ENCODE measurements at places on chromosomes 6 and 20.

DNA sequence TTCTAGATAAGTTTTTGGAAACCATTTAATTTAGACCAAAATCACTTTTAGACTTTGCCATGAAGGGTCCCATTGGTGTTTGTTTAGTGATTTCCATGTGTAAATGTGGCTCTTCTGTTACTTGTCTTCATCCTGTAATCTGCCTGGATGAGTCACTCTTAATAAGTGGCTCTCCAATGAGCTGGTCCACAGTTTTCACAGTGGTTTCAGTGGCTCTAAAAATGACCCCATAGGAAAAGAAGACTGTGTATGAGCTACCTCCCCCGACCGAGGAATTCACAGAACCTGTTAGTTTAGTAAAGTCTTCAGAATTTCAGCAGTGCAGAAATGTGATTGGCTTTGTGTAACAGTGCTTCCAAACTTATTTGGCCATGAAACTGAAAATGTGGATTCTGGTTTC is 492.0 kb upstream of the MARCKS start:
- DNase-seq = no peak

DNA sequence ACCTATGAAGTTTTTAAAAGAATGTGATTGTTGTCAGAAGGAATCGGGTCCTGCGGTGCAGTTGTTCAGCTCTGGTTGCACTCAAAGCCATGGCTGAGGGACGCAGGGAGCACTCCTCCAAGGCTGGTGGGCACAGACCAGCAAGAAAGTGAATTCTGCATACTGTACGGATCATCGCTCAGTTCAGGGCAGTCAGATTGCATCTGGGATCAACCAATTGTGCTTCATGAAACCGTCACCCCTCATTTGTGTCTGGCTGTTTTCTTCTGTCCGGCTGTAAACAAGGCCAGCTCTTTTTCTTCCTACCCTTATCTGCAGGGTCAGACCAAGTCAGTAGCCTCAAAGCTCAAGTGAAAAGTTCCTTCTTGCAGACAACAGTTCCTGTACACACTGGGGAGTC is 478.3 kb downstream of the TFAP2A start:
- DNase-seq = no peak

DNA sequence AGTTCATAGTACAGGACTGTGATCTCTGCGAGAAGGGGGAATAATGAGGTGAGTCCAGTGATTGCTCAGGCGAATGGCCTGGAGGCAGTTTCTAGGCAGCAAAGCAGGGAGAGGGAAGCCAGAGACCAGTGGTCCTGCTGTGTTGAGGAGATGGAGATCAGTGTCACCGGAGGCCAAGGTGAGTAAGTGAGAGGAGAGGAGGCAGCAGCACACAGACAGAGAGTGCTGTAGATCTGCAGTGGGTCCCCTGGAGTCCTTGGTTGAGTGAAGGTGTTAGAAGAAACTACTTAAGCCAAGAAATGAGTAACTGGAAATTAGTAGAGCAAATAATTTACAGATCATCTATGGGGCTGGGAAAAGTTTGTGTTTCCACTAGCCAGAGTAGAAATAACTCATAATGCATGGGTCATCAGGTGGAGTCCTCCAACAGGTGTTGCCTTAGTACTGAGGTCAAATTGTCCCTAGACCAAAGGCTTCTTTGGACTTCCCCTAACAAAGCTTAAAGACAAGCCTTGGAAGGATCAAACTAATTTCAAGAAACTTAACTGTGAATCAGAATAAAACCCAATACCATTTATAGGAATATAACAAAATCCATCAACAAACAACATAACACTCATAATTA is 13.6 kb downstream of the HEBP2 start:
- no peak for DNase-seq

DNA sequence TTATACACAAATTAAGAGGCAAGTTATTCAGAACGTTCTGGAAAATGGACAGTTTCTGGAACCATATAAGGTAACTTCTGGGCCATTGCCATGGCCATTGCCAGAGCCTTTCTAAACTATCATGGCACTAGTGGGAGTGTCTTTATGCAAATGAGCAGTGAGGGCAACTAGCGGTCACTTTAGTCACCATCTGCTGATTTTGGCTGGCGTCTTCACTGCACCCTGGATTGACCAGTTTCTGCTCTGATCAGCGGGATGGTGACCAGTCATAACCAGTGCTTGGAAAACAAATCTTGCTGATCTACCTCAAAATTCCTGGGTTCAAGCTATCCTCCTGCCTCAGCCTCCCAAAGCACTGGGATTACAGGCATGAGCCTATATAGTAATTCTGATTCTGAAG is 7.3 kb upstream of the SNTA1 start:
- DNase-seq = no peak

- no peak for DNase-seq
Measured at GRCh38 chr20:15081261-15081660, 743.8 kb upstream of the FLRT3 start.

GRCh38 chr20:43787937-43788336 is 61.1 kb upstream of the GTSF1L start:
- no peak for DNase-seq

GRCh38 chr20:16405254-16405653 is 168.0 kb downstream of the KIF16B start:
- DNase-seq = no peak

- DNase-seq = no peak
Measured at GRCh38 chr6:152026291-152026690, 218.8 kb downstream of the ESR1 start.

- DNase-seq = no peak
Measured at GRCh38 chr6:35415065-35415891, 36.9 kb upstream of the FANCE start.

- DNase-seq = no peak
Measured at GRCh38 chr6:119637768-119638167, 288.2 kb upstream of the MAN1A1 start.

DNA sequence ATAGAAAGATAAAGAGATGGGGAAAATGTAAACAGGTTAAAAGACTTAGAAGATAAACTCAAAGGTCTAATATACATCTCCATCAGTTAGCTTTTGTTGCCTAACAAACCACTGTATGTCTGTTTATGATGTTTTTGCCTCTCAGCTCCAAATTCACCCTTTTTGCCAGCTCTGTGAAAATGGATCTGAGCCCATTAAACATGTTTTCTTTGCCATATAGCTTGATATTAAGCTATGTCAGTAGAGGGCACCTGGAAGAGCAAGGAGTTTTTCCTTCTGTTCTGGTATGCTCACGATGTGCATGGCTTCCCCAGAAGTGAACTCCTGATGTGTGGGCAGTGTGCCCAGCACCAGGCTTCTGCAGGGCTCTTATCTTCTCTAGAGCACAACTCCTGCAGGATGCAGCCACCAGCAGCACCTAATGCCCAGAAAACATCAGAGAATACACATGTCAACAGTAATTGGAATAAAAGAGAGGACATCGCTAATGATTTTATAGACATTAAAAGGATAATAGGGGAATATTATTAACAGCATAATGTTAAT is 14.6 kb upstream of the SNX9 start:
- no peak for DNase-seq

GRCh38 chr6:159097256-159097655 is 52.5 kb upstream of the TAGAP start:
- DNase-seq = peak; percentile 43

DNA sequence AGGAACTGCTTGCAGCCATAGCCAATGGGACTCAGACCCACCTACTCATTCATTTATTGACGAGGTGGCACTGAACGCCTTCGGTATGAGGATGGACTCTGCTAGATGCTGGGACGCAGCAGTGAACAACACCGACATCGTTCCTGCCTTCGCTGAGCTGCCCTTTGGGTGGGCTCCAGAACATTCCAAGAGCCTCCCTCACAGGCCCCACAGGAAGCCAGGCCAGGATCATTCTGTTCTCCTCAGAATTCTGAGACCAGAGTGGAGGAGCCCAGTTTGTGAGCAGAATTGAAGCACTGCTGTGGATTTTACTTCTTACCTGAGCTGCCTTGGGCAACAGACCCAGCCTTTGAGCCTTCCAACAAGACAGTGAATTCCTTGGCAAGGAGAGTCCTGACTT is 82.1 kb downstream of the KCNB1 start:
- no peak for DNase-seq

- DNase-seq = no peak
Measured at GRCh38 chr6:149560736-149561135, 5.4 kb upstream of the GINM1 start.

DNA sequence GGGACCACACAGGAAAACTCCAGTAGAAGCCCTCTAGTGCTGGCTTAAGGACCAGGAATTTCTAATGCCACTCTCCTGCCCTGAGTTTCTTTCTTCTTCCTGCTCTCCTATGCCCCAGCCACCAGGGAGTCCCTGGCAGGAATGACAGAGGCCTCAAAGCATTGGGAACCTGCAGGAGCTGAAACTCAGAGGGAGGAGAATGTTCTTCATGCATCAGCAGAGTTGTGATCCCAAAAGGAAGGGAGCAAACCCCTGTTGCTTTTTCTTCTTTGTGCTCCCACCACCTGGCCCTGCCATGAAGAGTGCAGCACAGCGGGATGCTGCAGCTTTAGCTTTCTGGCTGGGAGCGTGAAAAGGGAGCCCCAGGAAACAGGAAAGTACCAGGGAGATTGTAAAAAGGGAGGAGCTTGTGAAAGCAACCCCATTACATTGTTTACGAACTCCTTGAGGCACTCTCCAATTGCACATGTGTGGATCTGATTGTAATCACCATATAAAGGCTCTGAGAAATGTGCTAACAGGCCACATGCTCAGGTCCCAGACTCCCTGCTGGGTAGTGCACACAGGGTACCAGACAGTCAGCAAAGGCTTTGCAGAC is 34.7 kb upstream of the FKBP1A start:
- DNase-seq = no peak

DNA sequence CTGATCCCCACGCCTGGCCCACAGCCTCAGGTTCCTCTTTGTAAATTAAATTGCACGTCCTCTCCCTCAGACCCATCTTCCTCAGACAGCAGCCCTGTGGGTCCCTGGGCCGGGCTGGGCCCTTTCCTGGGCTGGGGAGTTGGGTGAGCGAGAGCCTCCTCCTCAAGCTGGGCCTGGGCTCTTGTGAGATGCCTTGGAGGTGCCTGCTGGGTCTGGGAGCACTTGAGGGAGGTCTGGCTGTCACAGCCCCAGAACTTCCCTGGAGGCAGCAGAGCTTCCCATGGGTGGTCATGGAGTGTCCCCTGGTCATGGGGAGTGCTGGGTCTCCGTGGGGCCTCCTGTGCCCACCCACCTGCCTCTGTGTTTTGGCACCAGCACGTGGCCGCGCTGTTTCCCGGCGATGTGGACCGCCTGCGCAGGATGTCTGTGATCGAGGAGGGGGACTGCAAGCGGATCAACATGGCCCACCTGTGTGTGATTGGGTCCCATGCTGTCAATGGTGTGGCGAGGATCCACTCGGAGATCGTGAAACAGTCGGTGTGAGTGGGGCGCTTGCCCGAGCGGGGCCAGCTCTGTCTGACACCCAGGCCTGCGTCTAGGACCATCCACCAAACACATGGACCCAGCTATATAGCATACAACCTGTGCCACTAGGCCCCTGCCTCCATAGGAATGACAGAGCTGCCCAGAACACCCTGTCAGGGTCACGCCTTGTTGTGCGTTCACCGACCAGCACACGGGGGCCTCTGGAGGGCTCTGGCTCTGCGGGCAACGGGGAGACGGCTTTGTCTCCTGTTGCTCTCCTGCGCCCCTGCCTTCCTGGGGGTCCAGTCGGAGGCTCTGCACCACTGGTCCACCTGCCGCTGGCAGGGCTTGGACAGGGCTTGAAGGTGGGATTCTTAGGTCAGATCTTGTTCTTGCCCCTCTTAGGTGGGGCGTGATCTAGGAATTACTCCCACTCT is 33.0 kb downstream of the PYGB start:
- no peak for DNase-seq

- DNase-seq = no peak
Measured at GRCh38 chr6:159434410-159434809, 258.6 kb downstream of the SOD2 start.

- DNase-seq = no peak
Measured at GRCh38 chr6:31639449-31639861, 13.0 kb downstream of the BAG6 start.

- DNase-seq = no peak
Measured at GRCh38 chr20:19624221-19624965, 133.7 kb upstream of the RIN2 start.

GRCh38 chr6:81697559-81697958 is 54.9 kb downstream of the TENT5A start:
- DNase-seq = no peak

DNA sequence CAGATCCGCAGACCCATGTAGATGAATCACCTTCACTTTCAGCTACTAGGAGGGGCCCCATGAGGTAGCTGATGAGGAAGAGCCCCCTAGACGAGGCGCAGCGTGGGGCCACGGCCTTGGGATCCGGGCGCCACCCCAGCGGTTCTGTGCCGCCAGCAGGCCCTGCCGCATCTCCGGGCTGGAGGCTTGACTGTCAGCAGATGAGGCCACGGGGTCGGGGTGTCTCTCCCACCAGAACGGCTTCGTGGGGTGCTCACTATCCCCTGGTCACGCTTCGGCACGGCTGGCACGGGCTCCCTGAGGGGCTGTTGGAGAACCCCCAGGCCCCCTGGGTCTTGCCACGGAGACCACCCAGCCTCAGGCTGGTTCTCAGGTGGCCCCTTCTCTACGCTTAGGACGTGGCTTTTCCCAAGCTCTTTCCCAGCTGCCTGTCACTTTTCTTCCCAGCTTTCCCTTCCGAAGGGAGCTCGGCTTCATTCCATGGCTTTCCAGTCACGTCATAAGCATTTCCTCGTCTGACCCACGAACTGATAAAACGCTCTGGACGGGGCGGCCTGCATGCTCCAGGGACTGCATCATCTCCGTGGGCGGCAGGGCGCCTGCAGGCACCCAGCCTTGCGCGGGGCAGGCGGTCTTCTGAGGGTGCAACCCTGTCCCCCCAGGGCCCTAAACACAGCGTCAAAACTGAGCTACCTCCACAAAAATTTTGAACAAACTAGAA is 85.9 kb downstream of the THBS2 start:
- DNase-seq = no peak

DNA sequence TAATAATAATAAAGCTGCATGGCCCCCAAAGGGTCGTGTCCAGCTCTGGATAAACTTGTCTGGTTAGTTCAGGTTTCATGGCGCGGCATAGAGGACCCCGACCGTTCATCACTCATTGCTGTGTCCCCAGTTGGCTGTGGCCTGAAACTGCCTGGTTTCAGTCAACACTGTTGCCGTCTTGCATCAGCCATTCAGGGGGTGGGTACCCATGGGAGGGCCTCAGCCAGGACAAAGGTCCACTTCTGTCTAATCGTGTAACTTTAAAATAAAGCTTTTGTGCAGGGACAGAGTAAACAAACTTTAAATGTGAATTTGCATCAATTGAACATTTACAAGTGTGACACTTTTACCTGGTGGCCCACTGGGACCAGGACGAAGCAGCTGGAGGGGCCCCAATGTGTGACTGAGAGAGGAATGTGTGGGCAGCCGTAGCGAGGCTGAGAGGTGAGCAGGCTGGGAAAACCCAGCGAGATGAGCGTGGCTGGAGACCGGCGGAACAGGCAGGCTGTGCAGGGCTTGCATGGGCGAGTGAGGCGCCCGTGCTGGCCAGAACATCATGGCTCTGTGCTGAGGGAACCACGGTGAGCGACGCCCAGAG is 22.3 kb upstream of the UNC93A start:
- no peak for DNase-seq

- no peak for DNase-seq
Measured at GRCh38 chr6:72689107-72689954, 67.5 kb downstream of the KCNQ5 start.
